ENCODE measurements at places on chromosomes 12 and 14.

- no peak for DNase-seq
These were observed 269.9 kb upstream of the RGS6 start for GRCh38 chr14:71662291-71662790.

DNA sequence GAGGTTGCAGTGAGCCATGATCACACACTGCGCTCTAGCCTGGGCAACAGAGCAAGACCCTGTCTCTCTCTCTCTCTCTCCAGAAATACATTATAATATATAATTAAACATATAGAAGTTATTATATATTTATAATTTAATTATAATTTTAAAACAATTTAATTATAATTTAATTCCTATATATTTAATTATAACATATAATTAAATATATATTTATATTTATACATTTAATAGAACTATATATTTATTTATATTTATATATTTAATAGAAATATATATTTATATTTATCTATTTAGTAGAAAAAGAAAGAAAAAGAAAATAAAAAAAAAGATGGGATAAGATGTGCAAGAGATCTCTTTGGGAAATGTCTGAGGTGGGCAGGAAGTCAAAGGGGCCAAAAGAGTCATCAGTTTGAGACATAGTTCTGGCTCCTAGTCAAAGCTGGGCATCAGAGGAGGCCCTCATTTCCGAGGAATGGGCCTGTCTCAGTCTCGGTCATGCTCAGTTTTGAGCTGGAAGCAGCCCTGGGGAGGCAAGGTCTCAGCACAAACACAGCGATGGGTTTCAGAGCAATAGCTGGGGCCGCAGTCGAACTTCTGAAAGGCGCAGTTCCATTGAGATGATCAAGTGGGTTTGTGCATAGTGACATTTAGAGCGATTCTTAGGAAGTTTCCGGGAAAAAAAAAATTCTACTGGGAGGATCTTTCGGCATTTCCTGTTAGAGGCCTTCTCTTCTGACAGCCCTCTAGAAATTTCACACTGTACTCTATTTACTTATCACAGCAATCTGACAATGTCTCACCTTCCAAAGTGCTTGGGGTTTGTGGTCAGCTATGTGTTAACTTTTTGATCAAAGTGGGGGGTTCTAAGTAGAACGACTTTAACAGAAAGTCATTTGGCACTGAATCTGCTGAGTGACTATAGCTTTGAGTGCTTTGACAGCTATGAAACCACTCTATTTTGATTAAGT lies 58.7 kb upstream of the GZMB start:
- no peak for DNase-seq

GRCh38 chr14:105316968-105317510 lies 2.5 kb downstream of the PACS2 start:
- DNase-seq, result no peak

DNA sequence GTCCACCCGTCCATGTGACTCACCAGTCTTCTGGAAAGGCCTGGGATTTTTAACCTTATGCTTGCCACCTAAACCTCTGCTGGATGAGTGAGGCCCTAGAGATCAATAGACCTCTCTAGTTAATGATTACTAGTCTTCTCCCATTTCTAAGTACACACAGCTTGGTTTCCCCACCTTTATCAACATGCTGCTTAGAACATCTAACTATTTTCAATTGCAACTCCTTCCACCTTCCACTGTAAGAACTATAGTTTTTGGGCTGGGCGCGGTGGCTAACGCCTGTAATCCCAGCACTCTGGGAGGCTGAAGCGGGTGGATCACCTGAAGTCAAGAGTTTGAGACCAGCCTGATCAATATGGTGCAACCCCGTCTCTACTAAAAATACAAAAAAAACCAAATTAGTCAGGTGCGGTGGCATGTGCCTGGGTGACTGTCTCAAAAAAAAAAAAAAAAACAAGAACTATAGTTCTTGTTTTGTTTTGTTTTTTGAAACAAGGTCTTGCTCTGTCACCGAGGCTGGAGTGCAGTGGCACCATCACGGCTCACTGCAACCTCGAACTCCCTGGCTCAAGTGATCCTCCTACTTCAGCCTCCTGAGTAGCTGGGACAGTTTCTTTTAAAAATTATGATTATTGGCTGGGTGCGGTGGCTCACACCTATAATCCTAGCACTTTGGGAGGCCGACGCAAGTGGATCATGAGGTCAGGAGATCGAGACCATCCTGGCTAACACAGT lies 18.7 kb upstream of the MDM2 start:
- no peak for DNase-seq

- DNase-seq, result no peak
These were observed 17.5 kb downstream of the TRHDE start for GRCh38 chr12:72289633-72290032.

- no peak for DNase-seq
These were observed 41.1 kb upstream of the CFAP54 start for GRCh38 chr12:96448300-96448699.

GRCh38 chr12:23504043-23504442 lies 445.4 kb downstream of the SOX5 start:
- DNase-seq, result no peak

- no peak for DNase-seq
These were observed 38.0 kb upstream of the RIN3 start for GRCh38 chr14:92475451-92476187.

- DNase-seq, result no peak
These were observed 85.0 kb upstream of the GPR68 start for GRCh38 chr14:91329486-91330014.

GRCh38 chr14:87679866-87680265 lies 313.1 kb downstream of the GALC start:
- no peak for DNase-seq

- DNase-seq, result no peak
These were observed 11.1 kb downstream of the BAG5 start for GRCh38 chr14:103551338-103551762.

- no peak for DNase-seq
These were observed 2.3 kb downstream of the ST8SIA1 start for GRCh38 chr12:22332202-22332601.

DNA sequence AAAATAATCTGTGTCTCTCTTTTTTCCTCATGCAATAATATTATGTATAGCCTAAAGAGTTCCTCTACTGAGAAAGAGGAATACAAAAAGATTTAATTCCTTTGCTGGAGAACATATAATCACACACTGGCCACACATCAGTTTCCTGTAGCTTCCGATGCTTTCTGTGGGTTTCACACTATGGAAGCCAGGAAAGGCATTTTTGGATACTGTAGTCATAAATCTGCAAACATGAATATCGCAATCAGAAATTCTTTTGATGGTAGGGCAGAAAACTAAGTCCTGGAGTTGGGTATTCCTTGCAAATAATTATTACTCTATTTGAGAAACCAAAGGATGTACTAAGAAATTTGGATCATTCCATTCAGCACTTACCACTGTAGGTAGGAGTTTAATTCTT lies 260.0 kb downstream of the ACSS3 start:
- no peak for DNase-seq

DNA sequence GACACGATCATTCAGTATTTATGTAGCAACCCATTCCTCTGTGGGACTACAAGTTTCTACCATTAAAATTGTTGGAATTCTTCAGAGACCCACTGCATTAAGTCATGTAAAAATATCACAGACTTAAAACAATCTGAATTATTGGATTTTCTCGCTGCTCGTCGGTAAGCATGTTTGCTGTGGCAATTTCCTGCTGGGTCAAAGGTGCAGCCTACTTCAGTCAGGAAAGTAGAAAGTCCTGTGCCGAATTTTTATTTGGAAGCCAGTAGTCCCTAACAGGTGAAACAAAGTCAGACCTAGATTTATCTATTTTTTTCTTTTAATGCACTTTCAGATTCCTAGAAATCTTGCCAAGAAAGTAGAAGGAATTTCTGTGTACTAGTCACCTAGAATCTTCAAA lies 110.4 kb upstream of the MYL2 start:
- no peak for DNase-seq

GRCh38 chr14:87494010-87494409 lies 499.0 kb downstream of the GALC start:
- peak; percentile 69 for DNase-seq

DNA sequence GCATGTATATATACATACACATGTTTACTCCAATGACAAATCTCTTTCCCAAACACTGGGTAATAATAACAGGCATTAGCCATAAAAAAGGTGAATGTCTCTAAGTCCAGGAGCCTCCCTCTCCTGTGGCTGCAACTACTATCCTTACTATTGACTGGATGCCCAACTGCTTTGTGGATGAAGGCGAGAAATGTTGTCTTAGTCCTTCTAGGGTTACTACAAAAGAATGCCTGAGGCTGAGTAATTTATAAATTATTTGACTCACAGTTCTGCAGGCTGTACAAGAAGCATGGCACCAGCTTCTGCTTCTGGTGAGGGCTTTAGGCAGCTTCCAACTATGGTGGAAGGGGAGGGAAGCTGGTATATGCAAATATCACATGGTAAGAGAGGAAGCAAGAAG lies 366.0 kb upstream of the DDHD1 start:
- no peak for DNase-seq

- peak; percentile 75 for DNase-seq
These were observed 8.0 kb upstream of the C12orf42 start for GRCh38 chr12:103503546-103504480.

- peak; percentile 2 for DNase-seq
These were observed 83.7 kb downstream of the HEATR5A start for GRCh38 chr14:31336646-31337045.

DNA sequence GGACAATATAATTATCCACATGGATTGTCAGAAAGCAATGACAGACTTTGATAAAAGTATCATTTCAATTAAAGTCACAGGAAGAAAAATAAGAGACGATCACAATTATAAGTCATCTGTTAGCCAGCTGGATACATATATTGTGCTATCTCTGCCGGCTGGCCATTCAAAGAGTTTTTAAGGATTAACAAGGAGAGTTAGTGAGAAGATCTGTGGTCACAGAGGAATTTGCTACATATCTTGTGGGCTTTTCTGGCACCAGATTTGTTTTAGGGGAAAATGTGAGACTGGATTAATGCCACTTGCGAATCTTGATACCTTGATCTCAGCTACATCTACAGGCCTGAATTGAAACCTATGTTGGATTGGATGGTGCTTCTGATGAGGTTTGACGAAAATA lies 90.9 kb upstream of the MANSC4 start:
- DNase-seq, result no peak

DNA sequence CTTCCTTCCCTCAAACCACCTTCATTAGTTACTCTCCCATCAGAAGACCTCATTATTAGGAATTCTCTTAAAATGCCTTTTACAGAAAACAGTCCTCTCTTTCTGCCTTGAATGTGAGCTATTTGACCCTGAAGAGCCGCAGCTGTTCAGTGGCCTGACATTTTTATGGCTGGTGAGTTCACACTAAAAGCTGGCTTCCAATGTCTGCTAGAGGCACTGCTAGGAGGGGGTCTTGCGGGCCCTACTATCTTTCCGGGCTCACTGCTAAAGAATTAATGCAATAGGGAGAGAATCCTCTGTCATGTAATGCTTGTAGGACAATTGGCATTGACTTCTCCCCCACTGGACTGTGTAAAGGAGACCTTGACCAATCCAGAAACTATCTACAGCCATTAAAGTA lies 87.7 kb downstream of the GPR135 start:
- DNase-seq, result no peak

DNA sequence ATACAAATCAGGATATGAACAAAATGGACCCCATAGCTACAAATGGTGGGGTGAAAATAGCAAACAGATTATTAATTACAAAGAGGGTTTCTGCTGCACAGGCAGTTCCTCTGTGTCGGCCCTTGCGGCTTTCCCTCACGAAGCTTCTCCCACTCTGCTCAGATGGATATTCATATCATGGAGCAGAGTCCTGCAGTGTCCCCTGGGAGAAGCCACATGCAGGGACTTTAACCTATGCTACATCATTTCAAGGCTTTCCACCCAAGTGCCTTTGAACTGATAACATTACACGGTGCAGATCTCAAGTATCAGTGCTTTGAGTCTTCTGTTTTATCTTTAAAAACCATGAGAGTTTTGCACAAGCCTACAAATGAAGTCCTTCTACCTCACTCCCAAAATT lies 229.1 kb downstream of the PPM1H start:
- DNase-seq, result no peak

DNA sequence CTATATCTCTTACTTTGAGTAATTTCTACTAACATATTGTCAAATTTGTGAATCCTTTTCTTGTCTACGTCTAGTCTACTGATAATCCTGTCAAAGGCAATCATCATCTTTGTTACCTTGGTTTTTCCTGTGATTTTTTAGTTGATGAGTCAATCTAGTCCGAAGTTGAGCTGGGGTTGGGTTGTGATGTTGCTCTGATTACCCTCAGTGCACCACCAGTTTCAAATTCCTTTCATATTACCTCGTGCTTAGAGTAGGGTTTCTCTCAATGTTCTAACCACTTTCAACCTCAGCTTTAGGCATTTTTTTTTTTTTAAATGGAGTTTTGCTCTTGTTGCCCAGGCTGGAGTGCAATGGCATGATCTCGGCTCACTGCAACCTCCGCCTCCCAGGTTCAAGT lies 186.8 kb downstream of the BTG1 start:
- no peak for DNase-seq

DNA sequence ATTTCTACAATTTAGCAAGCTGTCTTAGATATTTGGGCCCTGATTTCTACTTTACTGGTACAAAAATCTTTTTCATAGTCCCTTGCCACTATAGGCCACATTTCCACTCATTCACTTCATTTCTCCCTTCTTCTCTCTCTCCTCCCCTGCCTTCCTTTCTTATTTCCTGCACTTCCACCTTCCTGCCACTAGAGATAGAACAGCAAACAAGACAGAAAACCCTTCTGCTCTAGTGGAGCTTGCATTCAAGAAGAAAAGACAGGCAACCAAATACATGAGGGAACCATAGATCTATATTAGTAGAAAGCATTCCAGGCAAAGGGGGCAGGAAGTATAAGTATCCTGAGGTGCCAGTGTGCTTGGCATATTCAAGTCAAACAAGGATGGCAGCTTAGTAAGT lies 623.5 kb downstream of the FLRT2 start:
- DNase-seq, result peak; percentile 7

DNA sequence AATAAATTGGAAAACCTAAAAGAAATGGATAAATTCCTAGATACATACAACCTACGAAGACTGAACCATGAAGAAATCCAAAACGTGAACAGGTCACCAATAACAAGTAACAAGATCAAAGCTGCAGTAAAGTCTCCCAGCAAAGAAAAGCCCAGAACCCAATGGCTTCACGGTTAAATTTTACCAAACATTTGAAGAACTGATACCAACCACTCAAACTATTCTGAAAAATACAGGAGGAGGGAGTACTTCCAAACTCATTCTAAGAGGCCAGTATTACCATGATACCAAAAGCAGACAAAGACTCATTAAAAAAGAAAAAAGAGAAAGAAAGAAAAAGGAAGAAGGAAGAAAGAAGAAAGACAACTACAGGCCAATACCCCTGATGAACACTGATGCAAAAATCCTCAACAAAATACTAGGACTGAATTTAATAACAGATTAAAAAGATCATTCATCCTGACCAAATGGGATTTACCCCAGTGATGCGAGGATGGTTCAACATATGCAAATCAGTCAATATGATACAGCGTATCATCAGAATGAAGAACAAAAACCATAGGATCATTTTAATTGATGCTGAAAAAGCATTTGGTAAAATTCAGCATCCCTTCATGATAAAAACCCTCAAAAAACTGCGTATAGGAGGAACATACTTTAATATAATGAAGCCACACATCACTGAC lies 26.9 kb upstream of the CCDC88C start:
- DNase-seq, result no peak

Data from OCI-M1 (cell line).